ENCODE measurements at places on chromosomes 2 and 18. TPM values are rescaled to one million over a fixed set of nuclear protein-coding genes. Genes with fewer than 3 reads are reported as not detected.

Gene CCDC68
- 13.0 TPM for total RNA-seq

GRCh38 chr2:151198645-151199044 is 63.0 kb downstream of the RBM43 start:
- no peak for DNase-seq

DNA sequence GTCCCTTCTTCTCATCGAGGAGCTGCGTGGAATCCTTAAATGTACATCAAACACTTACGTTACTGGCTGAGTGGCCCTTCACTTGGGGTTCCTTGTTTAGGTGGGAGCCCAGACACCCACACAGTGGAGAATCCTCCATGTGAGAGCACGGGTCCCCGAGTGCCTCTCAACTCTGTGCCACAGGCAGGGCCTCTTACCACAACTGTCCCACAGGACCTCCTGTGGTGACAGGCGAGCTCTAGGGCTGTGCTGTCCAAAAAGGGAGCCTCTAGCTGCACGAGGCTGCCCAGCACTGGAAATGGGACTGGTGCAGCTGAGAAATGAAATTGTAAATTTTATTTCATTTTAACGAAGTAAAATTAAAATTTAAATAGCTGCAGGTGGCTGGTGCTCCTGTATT is 145.7 kb downstream of the DYSF start:
- DNase-seq, result no peak

Gene GNLY
- not detected for total RNA-seq

DNA sequence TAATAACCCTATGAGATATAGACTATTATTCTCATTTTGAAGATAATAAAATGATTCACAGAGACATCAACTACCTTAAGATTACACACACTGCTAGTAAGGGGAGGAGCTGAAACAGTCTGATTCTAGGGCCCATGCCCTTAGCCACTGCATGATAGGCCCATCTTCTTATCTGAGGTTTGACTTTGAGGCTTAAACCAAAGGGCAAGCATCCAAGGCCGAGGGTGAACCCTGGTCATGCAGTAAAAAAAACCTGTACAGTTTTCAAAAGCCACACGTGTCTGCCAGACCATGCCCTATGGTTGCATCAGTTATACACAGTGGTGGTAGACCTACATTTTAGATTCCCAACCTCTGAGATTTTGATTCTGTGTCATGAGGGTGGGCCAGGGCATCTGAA is 44.8 kb downstream of the POLE4 start:
- DNase-seq, result peak; percentile 27

- no peak for DNase-seq
Observed at GRCh38 chr2:185955050-185955449, 216.4 kb downstream of the FSIP2 start.

- DNase-seq, result no peak
Observed at GRCh38 chr2:39356922-39357639, 80.0 kb downstream of the MAP4K3 start.

GRCh38 chr18:38481576-38481975 is 916.0 kb upstream of the CELF4 start:
- no peak for DNase-seq

DNA sequence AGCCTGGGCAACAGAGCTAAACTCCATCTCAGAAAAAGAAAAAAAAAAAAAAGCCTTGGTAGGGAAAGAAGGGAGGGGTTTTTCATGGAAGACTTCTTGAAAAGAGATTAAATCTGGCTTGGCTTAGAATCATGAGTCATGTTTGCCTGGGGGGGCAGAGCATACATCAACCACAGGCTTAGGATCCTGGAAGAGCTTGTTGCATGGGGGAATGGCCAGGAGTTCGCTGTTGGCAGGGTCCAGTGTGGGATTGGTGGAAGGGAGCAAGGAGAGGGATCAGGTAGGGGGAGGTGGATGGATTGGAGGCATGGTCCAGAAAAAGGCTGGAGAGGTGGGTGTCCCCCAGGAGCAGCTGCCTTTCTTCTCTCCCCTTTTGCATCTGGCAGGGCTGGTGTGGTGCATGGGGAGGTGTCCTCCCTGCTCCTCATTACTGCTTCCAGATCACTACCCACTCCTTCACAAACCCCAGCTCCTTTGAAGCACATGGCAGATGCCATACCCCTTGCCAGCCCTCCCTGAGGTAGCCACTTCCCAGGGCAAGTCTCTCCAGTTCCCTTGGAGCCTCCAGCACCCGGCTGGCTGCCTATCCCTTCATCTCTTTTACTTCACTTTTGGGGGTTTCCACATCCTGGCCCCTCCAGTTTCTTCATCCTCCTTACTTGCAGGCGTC is 2.5 kb downstream of the ARMC9 start:
- DNase-seq, result no peak

DNA sequence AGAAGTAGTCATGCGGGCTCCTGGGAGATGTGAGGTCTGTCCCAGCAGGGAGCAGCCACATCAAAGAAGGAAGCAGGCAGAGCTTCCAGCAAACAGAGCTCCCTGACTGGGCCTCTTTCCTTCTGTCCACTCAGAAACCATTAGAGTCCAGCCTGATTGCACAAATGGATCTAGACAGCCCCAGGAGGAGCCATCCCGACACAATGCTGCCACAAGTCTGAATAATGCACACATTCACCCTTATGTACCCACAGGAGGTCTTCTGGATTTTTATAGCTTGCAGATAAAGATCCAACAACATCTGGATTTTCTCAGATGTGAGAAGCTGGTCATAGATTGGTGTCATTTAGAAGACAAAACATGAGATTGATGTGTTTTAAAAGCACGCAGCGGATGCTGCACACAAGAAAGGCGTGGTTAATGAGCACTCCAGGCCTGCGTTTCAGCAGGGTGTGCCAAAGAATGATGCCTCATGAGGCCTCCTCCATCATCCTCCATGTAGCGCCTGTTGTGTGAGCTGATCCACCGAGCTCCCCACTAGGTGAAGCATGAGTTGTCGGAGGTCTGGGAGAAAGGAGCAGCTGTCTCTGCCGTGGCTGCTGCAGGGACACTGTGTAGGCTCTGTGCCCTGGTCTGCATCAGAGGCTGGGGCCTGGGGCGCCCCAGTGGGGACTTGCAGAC is 60.6 kb downstream of the MTCL1 start:
- peak; percentile 31 for DNase-seq

DNA sequence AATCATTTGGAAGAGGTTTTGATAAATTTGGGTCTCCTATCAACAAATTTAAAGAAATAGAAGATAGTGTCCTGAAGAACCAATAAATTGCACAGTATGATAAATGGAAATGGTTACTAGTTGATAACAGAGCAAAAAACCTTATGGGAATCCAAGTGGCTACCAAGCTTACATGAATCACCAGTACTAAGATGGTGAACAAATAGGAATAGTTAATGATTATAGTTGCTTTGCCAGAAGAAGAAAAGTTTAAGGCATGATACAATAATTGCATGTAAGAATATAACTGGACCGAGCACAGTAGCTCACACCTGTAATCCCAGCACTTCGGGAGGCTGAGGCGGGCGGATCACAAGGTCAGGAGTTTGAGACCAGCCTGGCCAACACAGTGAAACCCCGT is 19.6 kb upstream of the INO80D start:
- no peak for DNase-seq

GRCh38 chr18:34261865-34262780 is 37.4 kb upstream of the NOL4 start:
- no peak for DNase-seq

DNA sequence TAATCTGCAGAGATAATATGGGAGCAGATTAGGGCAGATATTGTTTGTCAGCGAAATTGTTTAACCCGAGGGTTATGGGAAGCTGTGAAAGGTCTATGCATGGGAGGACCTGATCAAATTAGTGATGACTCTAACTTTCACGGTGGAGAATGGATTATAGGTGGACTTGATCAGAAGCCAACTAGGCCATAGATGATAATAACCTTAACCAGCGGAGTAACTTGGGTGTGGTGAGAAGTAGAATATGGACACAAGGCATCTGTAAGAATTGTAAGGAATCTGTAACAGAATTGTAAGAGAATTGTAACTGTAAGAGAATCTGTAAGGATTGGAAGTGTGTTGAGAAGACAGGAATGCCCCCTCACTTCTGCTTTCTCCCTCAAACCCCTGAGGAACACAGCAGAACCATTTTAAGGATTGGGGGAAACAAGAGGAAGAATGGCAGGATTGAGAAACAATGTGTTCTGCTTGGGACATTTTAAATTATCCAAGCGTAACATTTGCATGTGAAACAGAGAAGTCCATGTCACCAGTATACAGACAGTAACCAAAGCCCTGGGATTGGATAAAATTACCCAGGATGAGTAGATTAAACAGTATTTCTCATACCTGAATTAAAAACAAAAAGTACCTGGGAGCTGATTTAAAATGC is 14.9 kb upstream of the SLC39A10 start:
- DNase-seq, result no peak

DNA sequence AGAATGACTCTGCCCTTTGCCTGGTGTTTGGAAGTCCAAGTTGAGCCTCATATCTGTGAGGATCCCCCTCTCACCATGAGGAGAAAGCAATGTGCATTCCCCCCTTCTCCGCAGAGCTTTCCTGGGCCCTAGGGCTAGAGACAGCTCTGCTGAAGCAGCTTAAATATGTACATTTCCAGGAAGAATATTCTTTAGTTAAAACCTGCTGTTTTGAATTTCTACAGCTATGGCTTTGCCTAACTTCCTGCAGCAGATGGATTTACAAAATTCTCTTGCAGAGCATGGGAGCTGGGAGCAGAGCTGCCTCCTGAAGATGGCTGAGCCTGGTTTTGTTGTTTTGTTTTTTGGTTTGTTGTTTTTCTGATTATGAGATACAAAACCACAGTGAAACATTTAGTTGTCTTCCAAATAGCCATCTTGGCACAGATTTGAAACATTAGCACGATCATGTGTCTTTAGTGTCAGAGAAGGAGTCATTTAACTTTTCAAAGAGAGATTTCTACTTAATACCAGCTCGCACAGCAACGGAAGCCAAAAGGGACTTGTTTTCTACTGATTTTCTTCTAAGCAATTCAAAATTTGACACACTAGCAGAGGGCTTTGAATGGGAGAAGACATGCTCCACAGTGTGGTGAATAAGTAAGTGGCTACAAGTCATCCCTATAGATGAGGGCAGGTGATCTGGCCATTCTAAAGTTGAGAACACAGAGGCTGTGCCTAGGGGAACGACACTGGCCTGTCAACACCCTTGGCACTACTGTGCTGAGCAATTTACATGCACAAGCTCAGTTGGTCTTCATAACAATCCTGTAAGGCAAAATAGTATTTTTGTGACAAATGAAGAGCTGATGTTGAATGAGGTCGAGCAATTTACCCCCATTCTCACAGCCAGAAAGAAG is 222.6 kb downstream of the MREG start:
- no peak for DNase-seq

Gene ID2
- 1,089 TPM for total RNA-seq

- no peak for DNase-seq
Observed at GRCh38 chr2:127843677-127844076, 14.3 kb downstream of the POLR2D start.

- DNase-seq, result no peak
Observed at GRCh38 chr18:59954755-59955156, 55.0 kb downstream of the PMAIP1 start.

DNA sequence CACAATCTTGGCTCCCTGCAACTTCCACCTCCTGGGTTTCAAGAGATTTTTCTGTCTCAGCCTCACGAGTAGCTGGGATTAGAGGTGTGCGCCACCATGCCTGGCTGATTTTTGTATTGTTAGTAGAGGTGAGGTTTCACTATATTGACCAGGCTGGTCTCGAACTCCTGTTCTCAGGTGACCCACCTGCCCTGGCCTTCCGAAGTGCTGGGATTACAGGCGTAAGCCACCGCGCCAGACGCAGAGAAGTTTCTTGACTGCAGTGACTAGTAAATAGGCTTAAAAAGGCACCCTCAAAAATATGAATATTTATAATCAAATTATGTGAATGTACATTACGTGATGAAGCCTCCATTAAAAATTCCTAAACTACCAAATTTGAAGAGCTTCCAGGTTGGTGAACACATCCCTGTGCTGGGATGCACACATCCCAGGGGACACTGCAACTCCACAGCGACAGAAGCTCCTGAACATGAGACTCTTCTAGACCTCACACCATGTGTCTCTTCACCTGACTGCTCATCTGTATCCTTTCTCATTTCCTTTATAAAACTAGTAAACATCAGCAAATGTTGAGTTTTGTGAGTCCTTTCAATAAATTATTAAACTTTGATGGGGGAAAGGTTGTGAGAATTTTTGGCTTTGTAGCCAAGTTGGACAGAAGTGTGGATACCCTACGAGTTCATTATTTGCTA is 203.3 kb upstream of the SPOPL start:
- no peak for DNase-seq

Gene SIX2
- total RNA-seq, result 0.53 TPM

Gene MEX3C
- total RNA-seq, result 67.3 TPM

DNA sequence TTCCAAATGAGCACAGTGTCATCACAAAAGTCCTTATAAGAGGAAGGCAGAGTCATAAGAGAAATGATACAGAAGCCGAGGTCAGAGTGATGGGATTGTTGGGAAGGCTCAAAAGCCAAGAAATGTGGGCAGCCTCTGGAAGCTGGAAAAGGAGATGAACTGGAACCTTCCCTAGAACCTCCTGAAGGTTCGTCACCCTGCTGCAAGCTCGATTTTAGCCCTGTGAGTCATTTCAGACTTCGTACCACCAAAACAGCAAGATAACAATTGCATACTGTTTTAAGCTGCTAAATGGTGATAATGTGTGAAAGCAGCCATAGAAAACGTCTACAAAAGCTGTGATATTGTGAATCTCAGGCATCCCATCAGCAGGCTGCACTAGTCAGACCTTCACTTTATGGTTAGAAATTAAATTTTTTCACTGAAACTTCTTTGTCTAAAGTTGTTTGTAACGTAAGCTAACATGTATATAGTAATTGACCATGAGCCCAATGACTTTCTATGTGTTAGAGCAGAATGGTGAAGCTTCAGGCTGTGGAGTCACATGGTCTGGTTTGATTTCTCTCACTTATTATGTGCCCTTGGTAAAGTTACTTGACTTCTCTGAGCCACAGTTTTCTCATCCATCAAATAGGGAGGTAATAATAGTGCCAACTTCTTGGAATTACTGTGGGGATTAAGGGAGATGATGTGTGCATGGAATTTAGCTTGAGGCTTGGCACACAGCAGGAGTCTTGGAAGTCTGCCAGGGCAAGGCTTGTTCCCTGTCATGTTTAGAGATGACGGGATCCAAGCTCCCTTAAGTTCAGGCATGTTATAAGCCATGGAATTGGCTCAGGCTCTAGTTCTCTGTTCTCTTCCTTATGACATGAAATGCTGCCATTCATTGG is 132.0 kb upstream of the CCDC195 start:
- peak; percentile 32 for DNase-seq

DNA sequence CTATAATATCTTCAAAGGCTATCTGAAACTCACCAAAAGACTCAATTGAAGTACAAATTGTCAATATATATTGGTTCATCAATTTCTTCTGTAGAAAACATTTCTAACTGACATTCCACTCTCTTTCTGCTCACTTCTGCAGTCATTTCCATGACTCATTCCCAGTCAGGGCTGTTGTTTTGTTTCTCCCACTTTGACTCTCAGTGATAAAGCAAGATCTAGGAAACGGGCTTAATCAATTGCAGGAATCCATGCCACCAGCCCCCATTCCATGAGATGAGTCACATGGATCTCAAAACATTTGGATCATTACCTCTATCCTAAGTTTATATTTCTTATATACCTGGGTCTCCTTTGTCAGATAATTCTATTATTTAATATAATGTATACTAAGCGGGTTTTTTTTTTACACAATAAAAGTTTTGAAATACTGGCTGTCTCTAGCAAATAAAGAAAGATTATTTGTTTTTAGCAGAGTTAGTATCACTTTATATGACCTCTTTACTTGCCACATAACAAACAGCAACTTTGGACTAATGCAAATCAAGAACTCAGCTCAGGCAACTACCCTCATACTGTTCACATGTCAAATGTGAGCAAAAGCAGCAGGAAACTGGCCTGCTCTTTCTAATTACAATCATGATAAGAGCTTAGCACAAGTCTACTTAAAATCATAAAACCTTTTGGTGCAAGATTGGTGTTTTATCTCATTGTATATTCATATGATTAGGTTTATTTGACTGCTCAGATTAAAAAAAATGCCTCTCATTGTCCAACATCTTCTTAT is 251.1 kb upstream of the PIK3C3 start:
- no peak for DNase-seq

Measured in hepatocyte (in vitro differentiated cells).